Lung (tissue), 17 donors: ENCODE measurements at places on chromosomes 7 and 10. TPM values are rescaled to one million over a fixed set of nuclear protein-coding genes. Genes with fewer than 3 reads are reported as not detected.

Gene IL15RA
- 67.7 TPM for polyA plus RNA-seq

Gene KAZALD1
- 4.1 TPM for polyA plus RNA-seq

Gene AKR1C4
- polyA plus RNA-seq = not detected

Gene EN2
- polyA plus RNA-seq = 0.04 TPM

Gene HTRA1
- 50.7 TPM for polyA plus RNA-seq

Gene COBL
- 8.3 TPM for polyA plus RNA-seq
